ENCODE measurements at places on chromosomes 7 and 10. TPM values are rescaled to one million over a fixed set of nuclear protein-coding genes. Genes with fewer than 3 reads are reported as not detected.

The WIPF3 gene
- total RNA-seq = not detected

The GRB10 gene
- total RNA-seq = 0.10 TPM

The RBM20 gene
- 0.02 TPM for total RNA-seq

The CDK14 gene
- total RNA-seq = 6.5 TPM

The SCART1 gene
- total RNA-seq = 0.20 TPM

The PRXL2A gene
- 32.4 TPM for total RNA-seq

The HABP2 gene
- total RNA-seq = not detected

The ADAMTS14 gene
- total RNA-seq = 1.2 TPM

The CCDC172 gene
- not detected for total RNA-seq

The CLCN1 gene
- not detected for total RNA-seq

The MAGI2 gene
- total RNA-seq = 1.2 TPM

The TMEM270 gene
- 0.32 TPM for total RNA-seq

The TAS2R41 gene
- not detected for total RNA-seq

The SEMA3D gene
- 9.2 TPM for total RNA-seq

The TYW1 gene
- 20.6 TPM for total RNA-seq

The CCDC146 gene
- total RNA-seq = 1.1 TPM

The CRHR2 gene
- total RNA-seq = not detected

The LRMDA gene
- 8.0 TPM for total RNA-seq

The SLC29A3 gene
- total RNA-seq = 2.7 TPM

The CYP2C19 gene
- not detected for total RNA-seq

The ITIH5 gene
- total RNA-seq = 0.64 TPM

The GPR37 gene
- 6.2 TPM for total RNA-seq

The MKX gene
- total RNA-seq = 0.64 TPM
